ENCODE measurements at places on chromosomes 6 and 20.

DNA sequence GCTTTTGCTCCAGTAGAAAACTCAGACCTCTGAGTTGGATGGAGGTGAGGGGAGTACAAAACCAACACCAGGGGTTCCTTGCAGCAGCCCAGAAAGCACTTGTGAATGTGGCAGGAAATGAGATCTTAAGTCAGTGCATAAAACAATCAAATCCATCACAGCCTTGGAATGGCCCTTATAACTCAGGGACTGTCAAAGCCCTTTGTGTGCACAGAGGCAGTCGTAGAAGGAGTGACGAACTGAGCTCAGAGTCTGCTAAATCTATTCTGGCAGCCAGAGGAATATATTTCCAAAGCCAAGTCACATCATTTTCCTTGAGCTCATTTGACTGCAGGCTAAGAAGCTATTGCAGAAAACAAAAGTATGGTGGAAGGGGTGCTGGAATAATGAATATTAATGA is 676.6 kb downstream of the DHX35 start:
- DNase-seq: no peak

GRCh38 chr20:40073535-40074111 is 615.4 kb downstream of the MAFB start:
- DNase-seq: no peak

DNA sequence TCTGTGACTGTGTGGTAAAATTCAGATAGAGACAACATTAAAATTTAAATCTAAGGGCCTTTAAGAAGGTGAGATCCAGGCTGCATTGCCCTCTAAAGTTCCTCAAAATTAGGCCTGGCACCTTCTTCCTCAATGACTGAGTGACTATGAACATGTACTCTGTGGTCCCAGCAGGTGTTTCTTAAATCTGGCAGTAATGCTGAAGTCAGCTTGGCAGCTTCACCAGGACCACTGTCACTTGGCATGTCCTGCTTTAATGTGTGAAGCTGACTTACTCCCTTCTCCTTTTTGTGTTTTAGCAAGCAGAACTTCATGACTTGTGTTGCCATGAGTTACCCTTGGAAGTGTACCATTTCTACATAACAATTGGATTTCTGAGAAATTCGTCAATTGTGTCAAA is 141.7 kb downstream of the NKAIN2 start:
- DNase-seq: no peak

DNA sequence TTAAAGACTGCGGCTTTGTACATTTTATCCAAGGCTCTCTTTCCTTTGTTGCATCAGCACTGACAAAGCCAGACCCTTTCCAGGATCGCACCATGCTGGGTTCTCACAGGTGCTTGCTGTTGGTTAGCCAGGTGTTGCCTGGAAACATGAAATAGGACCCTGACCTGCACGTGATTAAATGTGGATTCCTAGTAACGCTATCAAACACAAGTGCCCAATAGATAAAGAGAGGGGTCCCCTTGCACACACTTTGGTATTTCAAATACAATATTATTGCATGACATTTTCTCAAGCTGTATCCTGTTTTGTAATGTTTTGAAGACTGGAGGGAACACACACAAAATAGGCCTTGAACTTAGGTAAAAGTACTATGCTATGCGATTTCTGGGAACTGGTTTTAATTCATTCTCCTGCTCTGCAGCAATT is 73.3 kb downstream of the AKAP12 start:
- DNase-seq: no peak

GRCh38 chr6:111677249-111677990 is 71.7 kb upstream of the TRAF3IP2 start:
- DNase-seq: no peak

GRCh38 chr20:17560344-17561074 is 9.4 kb upstream of the DSTN start:
- no peak for DNase-seq

- DNase-seq: no peak
Measured at GRCh38 chr6:44050872-44051505, 76.3 kb downstream of the MRPL14 start.

GRCh38 chr6:147974376-147974775 is 368.3 kb upstream of the SASH1 start:
- no peak for DNase-seq

GRCh38 chr6:150615967-150616366 is 16.3 kb downstream of the PLEKHG1 start:
- no peak for DNase-seq

- DNase-seq: no peak
Measured at GRCh38 chr6:139533573-139534471, 159.4 kb upstream of the CITED2 start.

- DNase-seq: no peak
Measured at GRCh38 chr6:10882657-10883171, 873 bp upstream of the GCM2 start.
